ENCODE measurements at places on chromosomes 5 and 9.

- peak; percentile 40 for DNase-seq
Measured at GRCh38 chr5:133425222-133425621, 187.1 kb downstream of the FSTL4 start.

DNA sequence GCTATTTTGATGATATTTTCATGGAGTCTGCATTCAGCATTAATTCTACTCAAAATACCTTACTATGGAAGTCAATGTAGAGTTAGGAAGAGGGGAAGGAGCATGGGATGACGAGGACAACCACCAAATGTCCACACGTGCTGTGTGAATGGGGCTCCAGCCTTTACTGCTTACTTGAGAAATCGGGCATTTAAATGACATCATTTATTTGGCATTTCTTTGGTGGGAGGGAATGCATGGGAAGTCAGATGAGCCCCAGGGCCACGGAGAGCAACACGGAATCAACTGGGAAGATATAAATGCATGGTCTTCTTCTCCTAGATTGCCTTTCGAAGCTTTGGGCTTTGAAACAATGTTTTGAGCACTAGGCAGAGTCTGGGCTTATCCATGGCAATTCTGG is 458.5 kb upstream of the KLF4 start:
- no peak for DNase-seq

GRCh38 chr5:138946241-138946623 is 71.1 kb upstream of the LRRTM2 start:
- DNase-seq: peak; percentile 5

- DNase-seq: peak; percentile 34
Measured at GRCh38 chr5:125198270-125198974, 452.0 kb upstream of the ZNF608 start.

DNA sequence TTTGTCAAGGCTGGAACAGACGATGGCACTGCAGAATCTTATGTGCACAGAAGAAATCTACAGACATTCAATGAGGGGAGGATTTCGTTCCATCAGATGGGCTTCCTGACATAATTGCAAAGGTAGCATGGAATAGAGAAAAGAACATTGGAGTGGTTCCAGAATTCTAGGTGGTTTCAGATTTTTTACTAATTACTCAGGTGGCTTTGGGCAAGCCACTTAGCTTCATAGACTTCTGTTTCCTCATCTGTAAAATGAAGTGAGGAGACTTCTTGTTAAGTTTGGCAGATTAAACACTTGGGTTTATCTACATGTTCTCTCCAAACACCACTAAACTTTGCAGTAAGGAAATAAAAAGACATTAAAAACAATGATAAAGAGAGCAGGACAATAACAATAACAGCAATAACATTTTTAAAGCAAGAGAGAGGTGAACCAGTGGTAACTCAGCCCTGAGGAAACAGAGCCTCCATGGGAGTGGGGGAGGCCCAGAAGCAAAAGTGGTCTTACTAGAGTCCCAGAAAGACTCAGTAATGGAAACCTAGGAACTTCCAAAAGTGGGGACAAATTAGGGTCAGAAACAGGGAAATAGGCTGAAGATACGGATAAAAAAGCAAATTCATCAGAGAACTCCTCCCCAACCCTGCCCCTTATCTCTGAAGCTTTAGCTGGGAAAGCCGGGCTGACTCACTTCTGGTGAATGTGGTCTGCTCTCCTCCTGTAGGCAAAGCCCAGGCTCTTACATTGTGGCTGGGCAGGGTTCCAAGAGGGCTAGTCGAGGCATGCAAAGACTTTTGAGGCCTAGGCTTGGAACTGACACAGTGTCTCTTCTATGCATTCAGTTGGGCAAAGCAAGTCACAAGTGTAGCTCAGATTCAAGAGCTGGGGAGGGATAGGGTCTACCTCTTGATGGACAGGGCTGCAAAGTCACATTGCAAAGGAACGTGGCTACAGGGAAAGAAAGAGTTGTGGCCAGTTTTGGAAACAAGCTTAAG is 11.8 kb upstream of the ACTBL2 start:
- no peak for DNase-seq

- DNase-seq: no peak
Measured at GRCh38 chr9:135526730-135527571, 5.7 kb downstream of the LCN1 start.

GRCh38 chr5:112707187-112708102 is 30.2 kb upstream of the APC start:
- peak; percentile 93 for DNase-seq

GRCh38 chr5:126852841-126853271 is 75.9 kb downstream of the LMNB1 start:
- no peak for DNase-seq

GRCh38 chr5:33933723-33934169 is 2.4 kb upstream of the RXFP3 start:
- DNase-seq: no peak

- DNase-seq: peak; percentile 15
Measured at GRCh38 chr9:120742951-120743416, 28.7 kb upstream of the MEGF9 start.

All from NCI-H1417 (cell line).